Fibroblast of skin of right quadriceps (primary cell): ENCODE measurements at places on chromosomes 2 and 18.
A peak's percentile ranks its signal among the peaks of the same experiment; 100 is the strongest.

DNA sequence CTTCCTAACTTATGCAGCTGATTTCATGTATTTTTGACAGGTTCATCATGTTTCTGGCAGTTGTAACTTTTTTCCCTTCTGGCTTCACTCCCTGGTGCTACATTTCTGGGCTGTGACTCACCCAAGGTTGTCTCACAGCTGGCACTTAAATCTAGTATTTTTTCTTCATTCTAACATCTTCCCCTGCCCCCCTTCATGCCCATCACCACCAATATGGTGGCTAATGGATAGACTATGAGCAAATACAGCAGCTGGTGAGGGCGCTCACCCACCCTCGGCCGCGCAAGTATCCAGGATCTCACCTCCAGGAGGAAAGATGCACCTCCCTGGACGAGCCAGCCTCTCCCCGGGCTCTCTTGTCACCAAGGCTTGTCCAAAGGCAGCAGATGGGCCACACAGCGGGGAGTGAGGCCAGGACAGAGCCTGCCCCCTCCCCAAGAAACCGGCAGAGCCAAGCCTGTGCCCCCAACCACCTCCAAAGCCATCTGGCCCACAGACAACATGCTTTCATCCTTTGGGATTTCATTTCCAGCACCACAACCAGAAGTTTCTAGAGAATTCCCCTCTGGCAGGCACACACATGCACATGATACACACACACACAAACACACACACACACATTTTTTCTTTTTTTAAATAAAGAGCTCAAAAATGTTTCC lies 39.1 kb downstream of the ATOH8 start:
- peak; percentile 80 for DNase-seq

DNA sequence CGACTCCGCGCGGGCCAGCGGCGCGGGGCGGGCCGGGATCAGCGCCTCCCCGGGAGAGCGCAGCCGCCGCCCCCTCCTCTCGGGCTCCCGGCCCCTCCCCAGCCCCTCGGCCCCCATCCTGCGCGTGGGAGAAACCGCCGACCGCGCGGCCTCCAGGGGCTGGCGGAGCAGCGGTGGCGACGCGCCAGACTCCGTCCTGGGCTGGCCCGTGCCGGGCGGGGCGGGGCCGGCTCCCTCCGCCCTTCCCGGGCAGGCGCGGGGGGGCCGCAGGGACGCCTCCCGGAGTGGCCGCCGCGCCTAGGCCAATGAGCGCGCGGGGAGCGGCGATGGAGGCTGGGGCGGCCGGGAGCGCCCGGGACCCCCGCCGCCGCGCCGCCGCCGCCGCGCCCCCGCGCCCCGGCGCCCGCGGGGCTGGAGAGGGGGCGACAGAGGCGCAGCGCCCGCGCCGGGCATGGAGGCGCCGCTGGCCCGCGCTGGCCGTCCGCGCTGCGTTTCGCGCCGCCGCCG lies 49.1 kb downstream of the KCNIP3 start:
- peak; percentile 71 for DNase-seq

DNA sequence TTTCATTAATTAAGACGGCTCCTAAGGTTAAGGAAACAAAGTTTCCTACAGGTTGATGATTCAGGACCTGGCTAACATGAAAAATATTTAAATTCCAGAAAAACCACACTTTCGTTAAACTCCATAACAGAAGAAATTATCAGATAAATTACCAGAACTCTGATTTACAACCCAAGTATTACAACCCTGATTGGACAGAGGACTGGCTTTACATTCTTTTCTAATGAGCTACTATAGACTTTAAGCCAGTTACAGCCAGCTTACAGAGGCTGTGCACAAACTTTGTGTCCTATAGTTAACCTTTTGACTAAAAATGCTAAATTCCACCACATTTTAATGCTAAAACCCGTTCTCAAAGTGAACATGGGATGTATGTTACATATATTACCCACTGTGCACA lies 458.6 kb downstream of the KCNJ3 start:
- peak; percentile 33 for DNase-seq

GRCh38 chr18:63105636-63106316 lies 213.8 kb downstream of the BCL2 start:
- no peak for DNase-seq

GRCh38 chr18:9362869-9363268 lies 28.3 kb downstream of the TWSG1 start:
- no peak for DNase-seq
